ENCODE measurements at places on chromosomes 1 and 21.

DNA sequence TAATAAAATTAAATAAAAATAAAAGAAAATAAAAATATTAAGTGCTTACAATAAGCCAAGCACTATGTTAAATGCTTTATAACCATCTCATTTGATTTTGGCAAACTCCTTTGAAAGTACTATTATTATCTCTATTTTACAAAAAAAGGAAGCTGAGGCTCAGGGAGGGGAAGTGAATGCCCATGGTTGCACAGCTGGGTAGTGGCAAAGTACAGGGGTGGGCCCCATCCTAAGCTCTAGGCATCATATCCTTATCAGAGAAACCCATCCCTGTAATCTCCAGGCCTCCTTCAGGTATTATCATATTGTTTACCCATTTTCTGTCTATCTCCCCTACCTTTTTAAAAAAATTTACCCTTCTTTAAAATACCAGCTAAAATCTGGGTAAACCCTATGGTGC, 2.3 kb upstream of the MED18 start:
- DNase-seq = no peak

GRCh38 chr1:180498594-180498993, 3.8 kb downstream of the ACBD6 start:
- DNase-seq = no peak

DNA sequence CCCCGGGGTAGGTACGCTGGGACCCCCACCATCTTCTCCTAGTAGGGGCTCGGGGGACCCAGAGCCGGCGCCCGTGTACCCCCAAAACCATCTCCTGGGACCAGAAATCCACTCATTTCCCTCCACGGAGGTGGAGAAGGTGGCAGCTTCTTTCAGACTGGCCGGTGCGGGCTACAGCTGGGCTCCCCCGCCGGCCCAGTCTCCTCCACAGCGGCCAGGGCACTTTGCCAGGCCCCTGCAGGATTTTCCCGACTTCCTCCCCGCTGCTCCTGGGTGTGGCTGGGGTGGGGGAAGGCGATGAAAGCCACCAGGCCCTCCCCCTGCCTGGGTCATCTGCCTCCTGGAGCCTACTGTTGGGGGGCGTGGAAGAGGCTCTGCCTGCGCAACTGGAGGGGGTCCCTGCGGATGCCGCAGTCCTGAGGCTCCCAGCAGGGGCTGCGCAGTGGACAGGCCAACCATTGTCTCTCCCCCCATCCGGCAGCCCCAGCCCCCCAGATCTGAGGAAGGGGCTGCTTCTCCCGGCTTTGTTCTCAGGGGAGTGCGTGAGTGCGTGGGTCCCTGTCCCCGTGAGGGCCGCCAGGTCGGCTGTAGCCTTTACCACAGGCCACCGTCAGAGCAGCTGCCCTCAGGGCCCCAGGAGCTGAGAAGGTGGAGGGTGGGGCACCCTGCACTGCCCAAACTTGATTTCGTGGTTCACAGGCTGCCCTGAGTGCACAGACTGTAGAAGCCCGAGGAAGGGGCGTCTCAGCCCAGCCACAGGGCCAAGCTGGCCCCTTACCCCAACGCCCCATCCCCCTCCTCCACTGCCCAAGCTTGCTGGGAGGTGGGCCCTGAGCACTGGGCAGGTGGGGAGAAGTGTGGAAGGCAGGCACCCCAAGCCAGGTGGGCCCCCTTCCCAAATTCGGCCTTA, 1.3 kb downstream of the AGRN start:
- no peak for DNase-seq

- DNase-seq = no peak
These were observed 5.3 kb upstream of the RGS7 start for GRCh38 chr1:241362350-241362749.

DNA sequence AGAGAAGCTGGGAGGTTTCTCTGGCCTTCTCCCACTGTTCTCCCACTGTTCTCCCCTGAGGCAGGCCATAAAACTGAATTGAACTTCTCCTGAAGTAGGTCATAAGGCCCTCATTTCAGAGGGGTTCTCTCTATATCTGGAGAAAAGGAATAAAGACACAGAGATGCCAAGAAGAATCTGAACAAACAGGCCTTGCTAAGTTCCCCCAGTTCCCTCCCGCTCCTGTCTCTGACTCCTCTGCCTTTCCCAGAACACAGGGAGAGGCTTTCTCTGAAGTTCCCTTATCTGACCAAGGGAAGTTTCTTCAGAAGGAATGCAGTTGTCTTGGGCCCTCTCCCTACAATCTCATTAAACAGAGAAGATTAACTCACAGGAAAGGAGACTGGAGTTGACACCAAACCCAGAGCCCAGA, 83.4 kb downstream of the SLC16A1 start:
- no peak for DNase-seq

- DNase-seq = no peak
These were observed 503.5 kb downstream of the LTN1 start for GRCh38 chr21:28489162-28489561.

DNA sequence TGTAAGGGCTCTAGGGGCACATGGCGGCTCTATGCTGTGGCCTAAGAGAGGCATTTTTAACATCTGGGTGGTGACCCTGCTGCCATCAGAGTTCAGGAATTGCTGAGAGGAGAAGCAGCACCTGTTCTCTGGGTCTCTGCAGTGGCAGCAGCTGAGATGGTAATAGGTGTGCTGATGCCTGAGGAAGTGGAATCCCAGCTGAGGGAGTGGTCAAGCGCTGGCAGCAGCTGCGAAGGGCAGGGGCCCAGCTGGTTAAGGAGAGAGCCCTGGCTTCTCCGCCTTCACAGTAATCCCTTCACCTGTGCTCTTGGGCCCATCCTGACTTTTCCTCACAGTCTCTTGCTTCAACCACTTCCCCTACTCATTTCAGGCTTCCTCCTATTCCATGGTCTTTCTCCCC, 39.8 kb downstream of the GJA5 start:
- DNase-seq = no peak

DNA sequence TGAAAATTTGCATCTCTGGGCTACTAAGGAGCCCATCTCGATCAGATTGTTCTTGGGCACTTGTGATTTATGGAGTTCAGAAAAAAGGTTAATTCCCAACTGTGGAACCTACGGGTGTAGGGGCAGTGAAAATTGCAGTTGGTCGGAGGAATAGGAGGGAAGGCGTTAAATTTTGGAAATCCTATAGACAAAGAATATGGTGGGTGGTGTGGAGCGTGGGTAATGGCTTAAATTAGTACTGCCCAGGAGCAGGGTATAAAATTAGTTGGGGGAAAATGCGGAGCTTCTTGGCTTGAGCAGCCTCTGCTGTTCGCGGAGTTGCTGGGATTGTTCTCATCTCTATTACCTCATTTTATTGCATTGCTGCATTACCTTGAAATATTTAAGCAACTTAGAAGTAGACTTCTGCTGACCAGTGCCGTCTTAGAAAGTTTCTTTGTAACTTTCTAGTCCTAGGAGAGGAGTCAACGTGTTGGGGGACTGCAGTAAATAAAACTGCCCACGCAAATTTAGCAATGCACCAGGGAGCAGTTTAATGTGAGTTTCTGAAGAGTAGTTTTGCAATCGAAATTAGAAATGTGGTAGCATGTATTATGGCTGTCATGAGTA, 514 bp downstream of the S1PR1 start:
- no peak for DNase-seq

GRCh38 chr1:93959413-93959812, 50.2 kb upstream of the GCLM start:
- DNase-seq = no peak

DNA sequence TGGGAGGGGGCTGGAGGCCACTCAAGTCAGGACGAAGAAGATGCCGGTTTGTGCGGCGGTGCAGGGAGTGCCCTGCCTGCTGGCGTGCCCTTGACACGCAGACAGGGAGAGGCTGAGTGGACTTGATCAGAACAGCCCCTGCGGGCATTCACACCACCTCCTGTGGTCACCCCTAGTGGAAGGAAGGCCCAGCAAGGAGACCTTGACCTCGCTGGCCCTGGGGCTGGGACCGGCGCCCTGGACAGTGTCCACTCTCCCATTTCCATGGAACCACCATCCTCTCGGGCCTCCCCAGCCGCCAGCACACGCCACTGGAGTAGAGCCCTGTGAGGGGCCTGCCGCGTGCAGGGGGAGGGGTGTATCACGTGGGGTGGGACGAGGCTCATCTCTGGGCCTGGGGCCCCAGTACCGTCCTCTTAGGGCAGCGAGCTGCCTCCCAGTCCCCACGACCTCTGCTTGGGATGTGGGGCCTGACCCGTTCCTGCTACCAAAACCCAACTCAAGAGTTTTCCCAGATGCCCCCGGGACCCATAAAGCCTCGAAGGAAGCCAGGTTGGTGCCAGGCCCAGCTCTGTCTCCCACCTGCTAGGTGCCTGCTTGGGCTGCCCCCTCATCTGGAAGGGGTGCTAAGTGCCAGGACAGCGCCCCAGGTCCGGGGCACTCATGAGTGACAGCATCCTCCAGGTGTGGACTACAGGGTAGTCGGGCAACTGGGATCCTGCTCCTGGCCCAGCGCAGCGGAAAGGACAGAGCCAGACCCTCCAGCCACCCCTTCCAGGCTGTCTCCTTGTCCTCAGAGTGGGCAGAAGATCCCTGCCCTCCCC, 62.8 kb downstream of the SLX9 start:
- DNase-seq = no peak

GRCh38 chr1:29033829-29034466, 89.8 kb downstream of the TMEM200B start:
- no peak for DNase-seq

DNA sequence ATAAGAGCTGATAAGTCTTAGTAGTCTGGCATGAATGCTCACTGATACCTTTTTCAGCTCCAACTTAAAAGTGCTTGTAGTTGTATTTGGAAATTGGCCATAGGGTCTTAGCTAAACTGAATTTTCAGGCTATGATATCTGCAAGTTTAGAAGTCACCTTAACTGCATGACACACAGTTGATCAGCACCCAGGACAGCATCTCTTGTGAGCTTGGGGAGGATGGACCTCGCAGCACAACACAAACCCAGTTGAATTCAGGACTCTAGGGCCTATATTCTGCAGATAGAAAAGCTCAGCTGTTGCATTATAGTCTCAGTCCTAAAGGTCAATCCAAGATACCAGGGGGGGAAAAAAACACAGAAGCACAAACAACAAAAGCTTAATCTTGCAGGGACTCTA, 394.3 kb downstream of the KCNH1 start:
- no peak for DNase-seq

DNA sequence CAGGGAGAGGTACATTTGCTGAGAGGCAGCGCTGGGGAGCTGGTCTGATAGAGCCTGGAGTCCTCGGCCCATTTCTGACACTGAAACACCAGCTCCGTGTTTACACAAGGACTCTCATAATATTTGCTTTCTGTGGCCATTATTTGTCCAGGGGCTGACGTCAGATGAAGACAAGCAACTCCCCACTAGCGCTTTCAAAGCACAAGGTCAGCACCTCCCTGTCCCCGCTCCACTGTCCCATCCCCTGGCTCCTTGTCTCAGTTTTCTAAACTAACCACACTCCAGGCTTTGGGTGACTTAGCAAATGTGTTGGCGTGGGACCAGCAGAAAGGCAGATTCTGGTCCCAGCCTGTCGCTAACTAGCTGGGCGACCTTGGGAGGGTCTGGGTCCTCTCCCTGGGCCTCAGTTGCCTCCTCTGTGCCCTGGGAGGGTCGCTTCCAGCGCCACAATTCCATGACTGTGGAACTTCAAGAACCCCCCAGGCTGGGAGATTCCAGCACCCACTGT, 37.4 kb upstream of the ZBTB40 start:
- DNase-seq = no peak

DNA sequence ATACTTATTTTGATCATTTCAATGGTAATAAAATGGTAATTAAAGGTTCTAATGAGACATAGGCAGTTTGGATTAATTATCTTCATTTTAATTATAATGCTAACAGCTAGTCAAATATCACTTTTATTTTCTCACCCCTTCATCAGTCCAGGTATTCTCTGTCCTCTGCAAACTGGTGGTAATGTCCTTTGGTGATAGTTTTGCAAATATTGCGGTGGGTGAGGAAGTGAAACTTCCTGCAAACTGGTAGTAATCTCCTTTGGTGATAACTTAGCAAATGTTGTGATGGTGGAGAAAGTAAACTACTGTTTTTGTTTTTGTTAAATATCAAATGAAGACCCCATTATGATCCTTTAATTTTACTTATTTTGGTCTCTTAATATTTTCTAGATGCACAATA, 209.0 kb downstream of the AMY1C start:
- DNase-seq = no peak

GRCh38 chr1:15322648-15323350, 75.8 kb downstream of the FHAD1 start:
- no peak for DNase-seq

GRCh38 chr1:172357753-172358385, 62.6 kb upstream of the C1orf105 start:
- no peak for DNase-seq

DNA sequence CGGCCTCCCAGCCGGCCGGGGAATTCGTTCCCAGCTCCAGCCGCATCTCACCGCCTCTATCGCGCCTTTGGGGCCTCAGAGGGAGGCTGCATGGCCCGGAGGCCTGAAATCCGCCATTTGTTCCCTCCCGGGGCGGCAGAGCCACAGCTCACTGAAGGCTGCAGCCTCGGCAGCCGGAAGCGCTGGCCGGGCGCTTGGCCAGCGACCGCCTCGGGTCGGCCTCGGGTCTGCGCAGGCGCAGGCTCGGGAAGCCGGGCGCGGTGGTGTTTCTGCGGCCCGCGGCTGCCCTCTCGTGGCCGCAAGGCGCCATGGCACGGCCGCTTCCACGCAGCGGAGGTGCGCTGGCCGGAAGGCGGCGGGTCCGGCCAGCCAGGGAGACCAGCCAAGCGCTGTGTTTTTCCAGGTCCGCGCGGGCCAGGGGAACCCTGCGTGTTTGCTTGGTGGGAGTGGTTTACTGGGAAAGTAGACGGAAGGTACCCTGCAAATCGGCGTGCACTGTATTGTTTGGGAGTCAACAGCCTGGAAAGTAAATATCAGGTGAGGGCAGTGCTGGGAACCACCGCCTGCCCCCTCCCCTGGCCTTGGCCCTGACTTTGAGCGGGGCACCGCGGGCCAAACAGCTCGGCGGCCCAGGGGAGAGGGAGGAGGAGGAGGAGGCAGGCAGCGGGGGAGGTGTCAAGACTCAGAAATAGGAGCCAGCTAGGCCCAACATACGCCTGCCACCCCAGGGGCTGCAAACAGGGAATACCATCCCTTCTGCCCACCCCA, 52.7 kb upstream of the CD34 start:
- peak; percentile 78 for DNase-seq

DNA sequence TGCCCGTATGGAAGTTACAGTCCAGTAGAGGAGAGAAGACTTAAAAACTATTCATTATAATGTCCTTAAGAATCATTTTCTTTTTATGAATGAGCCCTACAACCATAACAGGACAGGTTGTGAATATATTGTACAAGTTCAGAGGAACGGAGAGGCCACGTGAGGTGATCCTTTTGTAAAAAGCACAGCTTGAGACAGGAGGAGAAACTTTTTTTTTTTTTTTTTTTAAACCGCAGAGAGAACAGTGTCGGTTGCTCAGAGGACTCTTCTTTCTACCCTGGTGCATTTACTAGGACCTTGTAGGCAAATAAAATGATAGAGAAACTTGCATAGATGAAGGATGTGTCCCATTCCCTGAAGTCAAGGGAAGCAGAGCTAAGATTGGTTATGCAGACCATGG, 32.1 kb downstream of the DYRK1A start:
- DNase-seq = no peak

GRCh38 chr1:31476891-31477846, 64.2 kb downstream of the SERINC2 start:
- DNase-seq = no peak

GRCh38 chr1:184937729-184938128, 36.6 kb downstream of the NIBAN1 start:
- DNase-seq = no peak

- DNase-seq = no peak
These were observed 153.0 kb downstream of the KCTD3 start for GRCh38 chr1:215720126-215720525.
